ENCODE measurements at places on chromosomes 2 and 18.

GRCh38 chr2:219289537-219290361, 10.6 kb downstream of the DNAJB2 start:
- peak; percentile 86 for DNase-seq

GRCh38 chr2:127953849-127954248, 68.1 kb upstream of the AMMECR1L start:
- DNase-seq, result no peak

GRCh38 chr2:115183144-115183543, 740.7 kb downstream of the DPP10 start:
- DNase-seq, result no peak

DNA sequence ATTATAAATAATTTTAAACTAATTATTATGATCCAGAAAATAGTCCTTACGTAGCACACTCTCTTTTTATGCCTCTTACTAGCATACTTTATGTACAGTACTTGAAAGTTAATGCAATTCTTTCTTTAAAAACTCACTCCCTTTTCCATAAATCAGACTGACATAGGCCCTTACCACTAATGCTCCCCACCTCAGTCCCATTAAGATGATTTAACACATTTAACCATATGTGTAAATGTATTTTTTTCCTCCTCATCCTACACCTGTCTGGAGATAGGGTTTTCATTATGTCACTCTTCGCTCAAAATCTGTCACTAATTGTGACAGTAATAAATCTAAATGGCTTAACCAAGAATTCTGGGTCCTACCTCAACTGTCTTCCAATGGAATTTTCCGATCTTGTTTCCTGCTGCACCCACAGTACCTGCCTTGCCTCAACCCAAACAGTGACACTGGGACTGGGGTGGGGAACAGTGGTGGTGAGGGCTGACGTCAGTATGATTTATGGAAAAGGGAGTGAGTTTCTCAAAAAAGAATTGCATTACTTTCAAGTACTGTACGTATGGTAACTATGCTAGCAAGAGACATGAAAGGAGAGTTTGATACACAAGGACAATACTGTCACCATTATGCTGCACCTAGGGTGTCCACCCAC, 25.1 kb downstream of the EFEMP1 start:
- DNase-seq, result no peak

GRCh38 chr18:72041313-72042032, 502.7 kb downstream of the CBLN2 start:
- DNase-seq, result no peak

- no peak for DNase-seq
Measured at GRCh38 chr2:9819551-9819950, 23.7 kb upstream of the TAF1B start.

DNA sequence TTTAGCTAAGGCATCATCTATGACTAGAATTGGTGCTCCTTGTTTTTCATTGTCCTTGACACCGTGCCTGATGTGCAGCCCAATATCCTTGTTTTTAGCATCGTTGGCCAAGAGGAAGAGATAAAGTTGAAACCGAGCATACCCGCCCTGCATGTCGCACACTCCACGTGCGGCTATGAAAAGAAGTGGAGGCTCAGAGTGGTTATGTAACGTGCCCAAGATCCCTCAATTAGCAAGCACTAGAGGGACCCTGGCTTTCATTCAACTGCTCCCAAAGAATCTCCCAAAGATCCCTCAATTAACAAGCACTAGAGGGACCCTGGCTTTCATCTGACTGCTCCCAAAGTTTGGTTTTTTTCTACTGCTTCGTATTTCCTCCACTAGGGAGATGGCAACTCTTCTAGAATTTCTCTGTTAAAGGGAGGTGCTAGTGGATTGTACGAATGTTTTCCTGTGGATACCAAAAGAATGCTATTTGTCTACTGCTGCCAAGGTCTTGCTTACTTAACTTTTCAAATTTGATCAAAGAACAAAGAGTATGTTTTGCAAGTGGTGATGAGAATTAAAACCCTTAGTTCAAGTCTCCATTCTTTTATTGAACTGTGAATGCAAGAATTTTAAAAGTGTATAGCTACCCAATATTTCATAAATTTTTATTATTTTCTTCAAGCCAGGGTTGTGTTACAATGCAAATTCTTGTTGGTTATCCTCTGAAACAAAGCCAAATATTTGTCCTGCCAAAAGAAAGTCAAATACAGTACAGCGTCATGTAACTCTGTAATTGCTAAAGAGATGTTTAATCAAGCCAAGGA, 92.1 kb downstream of the AOX1 start:
- DNase-seq, result no peak

GRCh38 chr2:119910566-119910965, 102.3 kb upstream of the EPB41L5 start:
- no peak for DNase-seq

GRCh38 chr18:36650266-36650665, 178.5 kb downstream of the TPGS2 start:
- DNase-seq, result no peak

- DNase-seq, result no peak
Measured at GRCh38 chr2:190657474-190658255, 8.8 kb downstream of the NAB1 start.

DNA sequence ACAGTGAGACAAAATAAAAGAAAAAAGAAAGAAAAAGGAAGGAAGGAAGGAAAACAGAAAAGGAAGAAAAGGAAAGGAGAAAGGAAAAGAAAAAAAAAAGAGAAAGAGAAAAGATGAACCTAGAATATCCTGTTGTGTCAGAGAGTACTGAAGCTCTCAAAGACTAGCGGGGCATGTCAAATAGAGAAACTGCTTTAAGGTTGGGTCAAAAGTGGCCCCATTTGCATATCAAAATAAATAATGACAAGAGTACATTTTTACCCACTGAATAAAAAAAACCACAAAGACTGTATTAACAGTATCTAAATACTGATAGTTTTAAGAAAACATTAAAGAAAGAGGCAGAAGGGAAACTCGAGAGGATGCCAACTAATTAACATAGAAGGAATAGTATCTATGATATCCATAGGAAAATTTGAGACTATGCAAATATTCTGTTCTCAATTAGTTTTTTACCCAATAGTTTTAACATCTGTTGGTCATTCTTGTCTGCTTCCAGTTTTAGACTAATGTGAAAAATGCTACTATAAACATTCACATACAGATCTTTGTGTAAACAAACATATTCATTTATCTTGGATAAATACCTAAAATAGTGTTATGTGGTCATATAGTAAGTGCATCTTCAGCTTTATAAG, 53.2 kb downstream of the SFXN5 start:
- no peak for DNase-seq

GRCh38 chr18:70469916-70470315, 181.1 kb downstream of the SOCS6 start:
- no peak for DNase-seq

GRCh38 chr2:239711911-239712570, 311.2 kb upstream of the HDAC4 start:
- peak; percentile 69 for DNase-seq

DNA sequence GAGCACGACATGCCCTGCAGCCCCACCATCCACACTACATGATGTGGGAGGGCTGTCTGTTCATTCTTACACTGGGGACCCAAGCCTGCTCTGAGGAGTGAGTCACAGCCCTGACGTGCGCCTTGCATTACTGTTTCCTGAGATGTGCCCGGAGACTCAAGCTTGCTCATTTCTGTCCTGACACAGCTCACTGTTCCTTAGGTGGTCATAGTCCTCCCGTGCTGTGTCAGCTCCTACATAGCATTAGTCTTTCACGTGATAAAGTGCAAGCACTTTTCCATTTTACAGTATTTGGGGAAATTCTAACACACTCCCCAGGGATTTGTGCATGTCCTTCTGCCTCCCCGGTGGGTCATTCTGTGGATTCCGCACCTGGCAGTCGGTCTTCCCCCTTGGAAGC, 46.2 kb upstream of the TRIM43B start:
- no peak for DNase-seq

DNA sequence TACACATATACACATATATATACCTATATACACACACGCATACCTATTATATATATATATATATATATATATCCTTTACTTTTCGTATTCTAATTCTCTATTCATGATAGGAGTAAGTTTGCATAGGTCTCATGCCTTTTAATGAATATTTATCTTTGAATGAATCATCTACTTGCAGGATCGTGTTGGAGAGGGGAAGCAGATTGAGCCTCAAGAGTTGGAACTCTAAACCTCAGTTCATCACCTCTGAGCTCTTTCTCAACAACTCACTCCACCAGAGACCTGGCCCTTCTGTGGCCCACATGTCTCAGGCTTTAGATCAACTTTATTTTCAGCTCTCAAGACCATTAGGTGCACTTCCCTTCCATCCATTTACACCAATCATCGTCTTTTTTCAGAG, 490.4 kb upstream of the ID2 start:
- no peak for DNase-seq

DNA sequence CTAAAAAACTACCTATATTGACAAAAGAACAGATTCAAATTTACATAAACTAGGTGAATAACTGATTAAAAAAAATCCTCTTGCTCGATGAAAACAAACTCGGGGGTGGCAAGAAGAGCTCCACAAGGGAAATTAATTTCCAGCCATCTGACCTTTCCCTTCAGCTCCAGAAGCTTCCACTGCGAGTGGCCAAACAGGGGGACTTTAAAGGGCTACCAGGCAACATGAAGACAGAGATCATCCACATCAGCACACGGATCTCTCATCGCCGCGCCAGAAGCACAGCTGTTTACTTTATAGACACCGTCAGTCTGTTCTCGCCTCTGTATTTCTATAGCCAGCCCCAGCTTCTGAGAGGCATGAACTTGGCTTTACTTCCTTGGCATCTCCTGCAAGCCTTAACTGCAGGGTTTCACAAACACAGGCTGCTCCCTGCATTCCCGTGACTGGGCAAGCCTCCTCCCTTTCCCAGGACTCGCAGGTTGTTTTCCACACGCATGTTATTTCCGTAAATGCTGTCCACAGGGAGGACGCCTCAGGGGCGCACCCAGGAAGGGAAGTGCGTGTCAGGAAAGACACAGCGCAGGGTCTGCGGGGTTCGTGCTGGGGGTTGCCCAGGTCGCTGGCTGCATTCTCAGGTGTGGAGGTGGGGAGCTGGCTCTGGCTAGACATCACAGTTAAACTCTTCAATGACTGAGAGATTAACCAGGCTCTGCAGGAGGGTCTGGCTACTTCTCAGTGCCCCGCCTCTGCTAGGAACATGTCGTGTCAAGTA, 85.0 kb downstream of the USP40 start:
- no peak for DNase-seq

DNA sequence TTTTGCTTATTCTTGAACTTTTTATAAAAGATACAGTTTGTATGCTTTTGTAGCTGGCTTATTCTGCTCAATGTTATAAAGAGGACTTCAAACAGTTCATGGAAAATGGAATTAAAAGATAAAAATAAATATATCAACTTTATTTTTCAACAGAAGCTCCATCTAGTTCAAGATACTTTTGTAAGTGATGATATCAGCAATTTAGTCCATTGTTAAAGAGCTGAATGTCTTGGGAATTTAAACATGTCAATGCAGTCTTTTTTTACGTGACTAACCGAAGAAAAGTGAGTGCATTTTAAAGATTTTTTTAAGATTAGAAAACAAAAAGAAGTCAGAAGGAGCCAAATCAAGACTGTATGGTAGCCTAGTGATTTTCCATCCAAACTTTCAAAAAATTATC, 85.4 kb upstream of the CHST9 start:
- no peak for DNase-seq

DNA sequence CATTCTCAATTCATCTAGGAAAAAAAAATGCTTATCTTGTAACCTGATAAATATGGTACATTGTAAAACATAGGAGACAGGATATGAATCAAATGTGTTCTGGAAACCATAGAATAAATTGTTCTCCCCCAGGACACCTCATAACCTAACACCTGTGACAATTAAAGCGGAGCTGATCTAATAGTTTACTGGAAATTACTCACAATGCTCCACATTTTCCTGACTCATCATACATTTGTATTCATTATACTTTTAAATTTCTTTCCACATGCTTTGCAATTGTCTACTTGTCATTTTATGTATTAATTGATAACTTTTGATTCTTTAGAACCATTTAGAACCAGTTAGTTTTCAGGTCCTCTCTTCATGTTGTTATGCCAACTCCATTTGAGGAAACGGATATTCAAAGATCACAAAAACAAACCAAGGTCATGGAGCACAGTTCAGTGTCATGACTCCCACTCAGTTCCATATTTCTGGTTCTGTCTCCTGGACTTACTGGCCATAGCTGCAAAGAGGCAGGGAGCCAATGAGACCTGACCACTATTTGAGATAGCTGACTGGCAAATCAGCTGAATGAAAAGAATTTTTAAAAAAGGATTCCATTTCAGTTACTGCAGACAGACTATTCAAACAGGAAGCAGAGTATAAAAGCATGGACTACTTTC, 128.5 kb downstream of the CALCRL start:
- DNase-seq, result no peak

DNA sequence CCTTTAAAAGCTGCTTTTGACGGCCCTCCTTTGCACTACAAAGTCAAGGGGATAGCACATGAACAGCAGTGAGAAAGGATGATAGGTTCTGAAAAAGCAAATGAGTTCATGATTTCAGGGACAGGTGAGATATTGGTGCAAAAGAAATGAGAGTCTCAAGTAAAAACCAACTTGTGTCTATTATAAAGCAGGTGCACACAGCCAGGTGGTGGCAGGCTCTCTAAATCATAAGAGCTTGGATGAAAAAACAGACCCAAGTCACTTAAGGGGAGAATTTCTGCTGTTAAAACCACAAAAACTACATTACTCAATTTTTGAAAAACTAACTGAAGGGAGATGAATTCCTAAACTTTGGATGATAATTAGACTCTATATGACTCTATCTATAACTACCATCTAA, 201.5 kb downstream of the SP3 start:
- no peak for DNase-seq

DNA sequence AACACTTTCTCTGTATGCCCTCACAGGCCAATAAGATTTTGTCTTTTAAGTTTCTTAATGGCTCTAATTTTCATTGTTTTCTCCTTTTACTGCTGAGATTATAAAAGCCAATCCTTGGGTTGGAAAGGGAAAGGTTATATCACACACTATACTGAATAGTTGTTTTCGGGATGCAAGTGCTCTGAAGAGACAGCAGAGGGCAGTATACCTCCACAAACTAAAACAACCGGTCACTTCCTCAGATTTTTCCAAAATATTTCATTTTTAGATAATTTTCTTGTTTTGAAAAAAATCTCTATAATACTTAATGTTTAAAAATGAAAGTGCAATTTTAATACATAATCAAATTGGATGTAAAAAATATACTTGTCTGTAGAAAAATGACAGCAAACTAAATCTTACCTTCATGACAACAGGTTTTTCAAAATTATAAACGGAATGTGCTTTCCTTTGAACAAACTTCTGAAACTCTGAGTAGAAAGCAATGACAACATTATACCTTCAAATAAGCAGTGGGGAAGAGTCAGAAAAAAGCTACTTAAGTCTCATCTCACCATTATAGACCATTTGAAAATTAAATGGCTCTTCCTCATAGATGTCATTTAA, 82.7 kb downstream of the ORC4 start:
- DNase-seq, result no peak

GRCh38 chr18:3250237-3251107, 2.9 kb downstream of the MYL12A start:
- no peak for DNase-seq

GRCh38 chr2:113861740-113862139, 28.1 kb upstream of the ACTR3 start:
- DNase-seq, result no peak

GRCh38 chr2:37215250-37215649, 16.1 kb downstream of the CEBPZ start:
- no peak for DNase-seq

All from posterior cingulate gyrus (tissue), 11 donors.